ENCODE measurements at places on chromosomes 13 and 19.

GRCh38 chr13:48316826-48317510 lies 13.4 kb downstream of the RB1 start:
- DNase-seq = no peak

DNA sequence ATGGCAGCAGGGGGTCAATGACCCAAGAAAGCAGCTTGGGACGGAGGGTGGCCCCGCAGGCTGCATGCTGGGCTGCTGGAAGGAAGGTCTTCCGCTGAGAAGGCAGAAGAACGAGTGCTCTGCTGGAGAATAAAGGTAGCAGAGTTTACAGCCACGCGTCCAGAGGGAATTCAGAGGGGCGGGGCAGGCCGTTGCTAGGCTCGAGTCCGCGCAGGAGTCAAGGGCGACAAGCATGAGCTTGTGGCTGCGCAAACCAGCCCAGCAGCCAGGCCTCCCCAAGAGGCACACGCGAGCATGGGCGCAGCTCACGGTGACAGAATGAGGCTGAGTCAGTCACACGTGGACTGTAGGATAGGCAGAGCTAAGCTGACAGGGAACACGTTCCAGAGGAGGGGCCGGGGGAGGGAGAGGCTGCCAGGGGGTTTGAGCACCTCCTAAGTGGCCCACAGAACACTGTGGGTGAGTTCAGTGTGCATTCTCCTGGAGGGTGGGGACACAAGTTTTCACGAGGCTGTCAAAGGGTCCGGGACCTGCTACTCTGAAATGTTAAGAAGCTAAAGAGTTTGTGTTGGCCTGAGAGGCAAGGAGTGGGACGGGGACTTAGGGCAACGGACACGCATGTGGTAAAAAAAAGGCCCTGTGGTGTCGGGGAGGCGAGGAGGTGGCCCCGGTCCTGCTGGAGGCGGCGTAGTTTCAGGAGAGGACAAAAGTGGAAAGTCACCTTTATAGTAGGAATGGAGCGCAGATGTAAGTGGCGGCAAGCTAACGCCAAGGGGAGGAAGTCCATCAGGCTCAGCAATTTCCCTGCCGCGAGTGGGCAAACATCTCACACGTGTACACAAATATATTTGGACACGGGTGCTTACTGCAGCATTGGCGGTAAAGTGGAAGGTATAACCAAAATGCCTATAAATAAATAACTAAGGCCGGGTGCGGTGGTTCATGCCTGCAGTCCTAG lies 17.7 kb downstream of the RFX2 start:
- no peak for DNase-seq

GRCh38 chr13:73757481-73758233 lies 376.5 kb downstream of the KLF12 start:
- no peak for DNase-seq

GRCh38 chr13:76903544-76904162 lies 17.4 kb upstream of the KCTD12 start:
- DNase-seq = peak; percentile 73

Data from activated CD4-positive, alpha-beta memory T cell treated with anti-CD3 and anti-CD28 coated beads, Interleukin-2, amount 10 ng/mL, durations not matched to agents 7 days and 5 days (primary cell).